ENCODE measurements at places on chromosomes 4 and X.
A peak's percentile ranks its signal among the peaks of the same experiment; 100 is the strongest.

- DNase-seq: no peak
Measured at GRCh38 chrX:14817571-14817970, 55.3 kb downstream of the FANCB start.

GRCh38 chr4:22802876-22803275, 110.1 kb downstream of the GBA3 start:
- no peak for DNase-seq

DNA sequence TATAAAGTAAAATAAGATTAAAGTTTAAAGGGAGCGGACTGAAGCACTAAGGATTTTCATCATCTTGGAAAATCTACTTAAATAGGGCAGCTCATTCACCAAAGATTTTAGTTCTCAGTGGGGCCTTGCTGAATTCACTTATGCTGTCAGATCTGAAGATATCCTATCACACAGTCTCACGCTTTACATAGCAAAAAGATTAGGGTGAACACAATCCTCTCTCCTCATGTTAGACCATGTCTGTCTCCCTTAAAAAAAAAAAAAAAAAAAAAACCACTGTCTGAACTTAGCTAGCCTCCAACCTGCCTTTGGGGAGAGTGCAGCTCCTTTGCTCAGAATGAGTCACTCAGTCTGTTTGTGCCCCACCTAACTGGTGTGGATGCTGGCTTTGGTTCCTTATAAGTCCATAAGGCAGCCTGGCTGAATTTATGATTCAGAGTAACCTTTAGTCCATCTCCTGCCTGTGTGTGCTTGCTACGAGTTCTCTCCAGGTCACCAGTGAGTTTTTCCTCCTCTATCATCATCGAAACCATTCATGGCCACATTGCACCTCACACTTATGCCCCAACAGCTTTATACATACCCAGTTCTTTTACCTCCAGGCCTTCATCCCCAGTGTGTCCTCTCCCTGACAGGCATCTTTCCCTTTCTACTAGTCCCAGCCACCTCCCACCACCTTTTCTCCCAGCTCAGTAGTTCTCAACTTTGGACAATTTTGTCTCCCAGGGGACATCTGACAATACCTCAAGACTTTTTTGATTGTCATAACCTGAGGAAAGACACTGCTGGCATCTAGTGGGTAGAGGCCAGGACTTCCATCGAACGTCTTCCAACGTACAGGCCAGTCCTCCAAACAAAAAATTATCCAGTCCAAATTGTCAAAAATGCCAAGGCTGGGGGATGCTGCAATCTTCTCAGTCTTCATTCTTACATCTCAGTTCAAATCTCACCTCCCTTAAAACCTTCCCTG, 220.7 kb upstream of the EMCN start:
- DNase-seq: peak; percentile 28

GRCh38 chrX:76821276-76821675, 393.8 kb downstream of the MAGEE1 start:
- DNase-seq: no peak

DNA sequence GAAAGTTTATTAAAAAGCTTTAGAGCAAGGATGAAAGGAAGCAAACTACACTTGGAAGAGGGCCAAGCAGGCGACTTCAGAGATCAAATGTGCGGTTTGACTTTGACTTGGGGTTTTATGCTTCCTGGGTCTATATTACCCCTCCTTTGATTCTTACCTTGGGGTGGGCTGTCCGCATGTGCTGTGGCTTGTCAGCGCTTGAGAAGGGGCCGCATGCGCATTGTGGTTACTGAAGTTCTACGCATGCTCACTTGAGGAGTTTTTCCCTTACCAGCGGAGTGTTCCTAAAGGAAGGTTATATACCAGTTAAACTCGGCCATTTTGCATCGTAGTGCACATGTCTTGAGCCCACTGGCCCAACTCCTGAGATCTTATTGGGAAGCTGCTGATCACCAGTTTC, 9.9 kb downstream of the ZNF157 start:
- no peak for DNase-seq

DNA sequence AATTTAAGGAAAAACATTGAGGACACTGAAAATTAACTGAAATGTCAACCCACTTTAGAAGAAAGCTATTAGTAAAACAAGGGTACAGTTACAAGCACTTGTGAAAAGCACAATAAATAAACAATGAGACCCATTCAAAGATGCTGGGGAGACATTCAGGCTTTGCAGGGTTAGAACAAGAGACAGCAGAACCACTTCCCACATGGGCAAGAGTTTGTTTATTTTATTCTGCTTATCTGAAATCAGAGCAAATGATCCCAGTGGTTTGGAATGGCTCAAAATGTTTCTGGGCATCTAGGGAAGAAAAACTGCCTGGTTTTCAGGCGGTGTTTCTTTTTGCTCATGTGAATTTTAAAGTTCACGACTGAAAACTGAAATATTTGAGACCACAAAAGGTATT, 42.4 kb downstream of the PPP3CA start:
- DNase-seq: no peak

DNA sequence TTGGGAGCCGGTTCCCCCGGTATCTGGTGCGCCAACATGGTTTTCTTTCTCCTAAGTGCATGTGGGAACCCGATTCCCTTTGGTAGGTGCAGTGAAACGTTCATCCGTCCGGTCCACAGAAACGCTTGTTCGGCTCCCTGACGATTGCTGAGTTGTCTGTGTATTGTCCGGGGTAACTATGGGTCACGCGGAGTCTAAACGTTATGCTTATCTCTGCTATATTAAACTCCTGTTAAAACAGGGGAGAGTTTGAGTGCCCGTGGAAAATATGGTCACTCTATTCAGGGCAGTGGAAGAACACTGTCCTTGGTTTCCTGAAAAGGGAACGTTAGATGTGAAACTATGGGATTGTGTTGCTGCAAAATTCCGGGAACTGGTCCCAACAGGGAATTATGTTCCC, 32.4 kb upstream of the MGST2 start:
- no peak for DNase-seq

DNA sequence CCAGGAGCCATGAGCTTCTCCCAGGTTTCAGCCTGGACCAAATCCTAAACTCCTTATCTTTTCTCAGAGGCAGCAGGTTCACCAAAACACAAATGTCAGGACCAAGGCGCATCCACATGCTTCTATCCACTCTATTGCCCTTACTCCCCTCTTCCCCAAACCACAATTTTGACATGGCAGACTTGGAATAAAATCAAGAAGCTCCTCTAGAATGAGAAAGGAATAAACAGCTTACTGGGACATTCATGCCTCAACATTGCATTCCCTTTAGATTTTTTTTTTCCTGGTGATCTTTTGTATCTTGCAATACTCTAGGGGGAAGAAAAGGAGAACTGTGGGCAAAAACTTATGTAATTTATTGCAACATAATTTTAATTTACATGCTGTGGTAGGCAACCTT, 119.1 kb downstream of the TSPAN5 start:
- DNase-seq: no peak
